ENCODE measurements at places on chromosomes 2 and 18.

GRCh38 chr2:26185954-26186770 is 13.3 kb downstream of the GAREM2 start:
- DNase-seq = no peak

- DNase-seq = no peak
These were observed 607.2 kb upstream of the GYPC start for GRCh38 chr2:126048719-126049118.

GRCh38 chr18:47346016-47346415 is 94.6 kb upstream of the SKOR2 start:
- no peak for DNase-seq

GRCh38 chr2:153476491-153476815 is 2.1 kb downstream of the RPRM start:
- no peak for DNase-seq

DNA sequence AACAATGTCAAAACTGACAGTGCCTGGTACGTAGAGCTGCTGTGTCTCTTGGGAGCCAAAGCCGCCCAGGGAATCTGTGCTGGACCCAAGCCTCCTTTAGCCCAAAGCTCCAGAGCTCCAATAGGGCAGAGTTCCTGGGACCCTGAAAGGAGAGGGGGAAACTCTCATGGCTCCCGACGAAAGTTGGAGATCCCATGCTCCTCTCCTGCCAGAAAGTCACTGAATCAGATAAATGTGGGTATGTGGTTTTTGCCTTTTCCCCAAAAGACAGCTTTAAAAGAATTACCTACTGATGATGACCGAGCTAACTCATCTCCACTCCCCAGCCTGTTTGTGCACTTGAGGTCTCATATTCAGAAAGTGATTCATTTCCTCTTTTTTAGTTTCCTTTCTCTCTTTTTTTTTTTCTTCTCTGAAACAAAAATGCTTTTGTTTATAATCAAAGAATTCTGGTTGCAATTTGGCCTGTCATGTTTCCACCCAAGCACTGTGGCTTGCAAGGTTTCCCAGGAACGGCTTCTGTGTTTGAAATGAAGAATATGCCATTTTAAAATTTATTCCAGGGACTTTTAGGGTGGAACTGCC is 14.1 kb upstream of the PMAIP1 start:
- peak; percentile 36 for DNase-seq

GRCh38 chr2:238274152-238274865 is 14.1 kb downstream of the PER2 start:
- DNase-seq = no peak

DNA sequence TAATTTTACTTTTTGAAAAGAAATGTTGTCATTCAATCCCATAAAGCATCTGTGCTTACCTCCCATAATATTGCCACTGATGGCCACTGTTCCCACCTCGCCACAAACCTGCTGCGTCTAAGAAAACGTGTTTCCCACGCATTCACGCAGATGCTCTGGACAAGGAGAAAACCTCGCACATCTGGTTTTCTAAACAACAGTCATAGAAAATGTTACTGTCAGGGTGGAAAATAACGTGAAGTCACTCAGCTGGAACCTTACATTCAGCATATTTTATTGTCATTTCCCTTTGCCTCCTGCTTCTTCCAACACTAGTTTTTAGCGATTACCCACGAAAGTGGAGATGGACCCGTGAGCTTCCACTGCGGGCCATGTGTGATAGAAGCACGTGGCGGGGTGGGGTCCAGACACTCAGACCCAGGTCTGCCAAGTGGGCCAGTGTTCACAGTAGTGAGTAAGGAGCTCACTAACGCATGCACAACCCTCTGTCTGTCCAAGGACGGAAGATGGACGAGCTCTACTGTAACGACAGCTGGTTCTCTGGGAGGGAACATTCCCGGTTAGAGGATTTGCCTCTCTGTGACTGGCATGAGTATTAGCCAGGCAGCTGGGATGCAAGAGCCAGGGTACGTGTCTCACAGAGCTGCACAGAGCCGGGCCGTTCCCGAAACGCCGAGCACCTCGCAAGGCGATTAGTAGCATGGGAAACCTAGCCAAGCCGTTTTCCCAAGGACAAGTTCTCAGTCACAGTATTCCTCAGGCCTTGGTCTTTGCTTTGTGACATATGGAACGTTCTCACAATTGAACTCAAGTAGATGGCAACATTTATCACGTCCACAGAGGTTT is 94.5 kb downstream of the MTCL1 start:
- no peak for DNase-seq

DNA sequence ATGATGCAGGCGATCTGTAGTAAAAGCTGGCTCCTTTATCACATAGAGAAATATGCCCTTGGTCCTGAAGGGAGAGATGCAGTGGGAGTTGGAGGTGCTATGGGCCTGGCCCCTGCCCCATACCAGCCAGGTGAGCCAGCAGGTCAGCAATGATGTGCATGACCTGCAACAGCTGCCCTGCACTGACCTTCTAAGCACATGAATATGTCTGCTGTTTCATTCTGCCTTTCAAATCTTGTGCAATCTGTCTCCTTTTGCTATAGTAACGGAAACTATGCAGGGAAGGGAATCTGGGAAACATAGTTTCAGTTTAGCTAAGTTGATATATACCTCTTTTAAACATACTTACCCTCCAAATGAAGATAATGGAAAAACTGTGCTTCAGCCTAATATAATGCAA is 235.2 kb downstream of the TDRD15 start:
- DNase-seq = no peak

- DNase-seq = no peak
These were observed 52.6 kb downstream of the SH3BP4 start for GRCh38 chr2:235004329-235004903.

DNA sequence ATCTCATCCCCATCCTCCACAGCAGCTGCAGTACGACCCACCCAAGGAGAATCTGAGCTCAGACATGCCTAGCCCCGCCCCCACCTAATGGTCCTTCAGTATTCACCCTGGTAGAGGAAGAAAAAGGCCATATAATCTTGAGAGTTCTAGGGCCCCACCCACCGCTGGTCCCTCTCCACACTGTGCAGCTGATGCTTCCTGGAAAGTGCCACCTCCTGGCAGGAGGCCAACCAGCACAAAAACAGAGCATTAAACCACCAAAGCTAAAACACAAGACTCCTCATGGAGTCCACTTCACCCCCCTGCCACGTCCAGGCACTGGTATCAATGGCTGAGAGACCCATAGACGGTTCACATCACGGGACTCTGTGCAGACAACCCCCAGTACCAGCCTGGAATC is 40.7 kb downstream of the MC4R start:
- no peak for DNase-seq

- DNase-seq = no peak
These were observed 195.1 kb downstream of the EXOC6B start for GRCh38 chr2:72630767-72631166.

DNA sequence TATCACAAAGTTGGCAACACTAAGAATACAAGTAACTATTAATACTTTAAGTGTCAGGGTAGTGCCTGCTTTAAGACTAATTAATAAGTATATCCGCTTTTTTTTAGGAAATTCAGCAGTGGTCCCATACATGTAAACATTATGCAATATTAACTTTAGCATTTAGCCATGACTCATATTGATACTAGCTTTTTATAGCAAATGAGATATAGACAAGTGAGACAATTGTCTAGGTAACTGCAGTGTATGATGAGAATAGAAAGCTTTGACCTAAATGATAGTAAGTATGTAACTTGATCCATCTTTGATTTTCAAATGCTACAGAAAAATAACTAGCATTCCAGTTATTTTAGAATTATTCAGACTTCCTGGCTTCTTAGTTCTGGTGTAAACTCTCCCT is 27.4 kb upstream of the VRK2 start:
- DNase-seq = no peak

GRCh38 chr2:188089901-188090300 is 201.8 kb upstream of the GULP1 start:
- DNase-seq = no peak

- DNase-seq = no peak
These were observed 207.0 kb upstream of the CCDC68 start for GRCh38 chr18:55166260-55166598.

DNA sequence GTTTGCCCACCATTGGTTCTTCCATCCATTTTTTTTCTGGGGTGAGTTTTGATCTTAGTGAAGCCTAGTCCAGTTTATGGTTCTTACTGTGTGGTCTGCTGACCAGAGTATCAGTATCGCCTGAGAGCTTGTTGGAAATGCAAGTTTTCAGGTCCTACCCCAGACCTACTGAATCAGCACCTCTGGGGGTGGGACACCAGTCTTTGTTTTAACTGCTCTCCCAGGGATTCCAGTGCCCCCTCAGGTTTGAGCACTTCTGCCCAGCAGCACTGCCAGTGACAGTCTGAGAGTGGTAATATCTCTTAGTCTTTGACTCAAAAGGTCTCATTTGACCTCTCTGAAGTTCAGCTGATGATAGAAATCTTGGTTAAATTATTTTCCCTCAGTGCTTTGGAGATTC is 269.3 kb downstream of the ALPK2 start:
- DNase-seq = no peak

GRCh38 chr2:30714811-30715709 is 92.2 kb downstream of the CAPN13 start:
- DNase-seq = no peak

- DNase-seq = no peak
These were observed 430.4 kb downstream of the DLGAP1 start for GRCh38 chr18:4024702-4025101.

DNA sequence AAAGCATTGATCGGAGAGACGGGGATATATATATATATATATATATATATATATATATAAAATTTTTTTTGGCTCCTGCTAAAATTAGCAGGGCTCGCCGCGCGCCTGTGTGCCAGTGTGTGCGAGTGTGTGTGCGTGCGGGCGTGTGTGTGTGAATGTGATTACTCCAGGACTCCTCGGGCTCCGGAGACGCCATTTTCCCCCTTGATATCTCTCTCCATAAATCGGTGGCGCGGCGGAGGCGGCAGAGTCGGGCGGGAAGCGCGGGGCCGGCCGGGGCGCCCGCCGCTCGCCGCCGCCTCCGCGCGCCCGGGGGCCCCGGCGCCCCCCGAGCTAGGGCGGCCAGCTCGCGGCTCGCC is 795 bp upstream of the SETBP1 start:
- DNase-seq = peak; percentile 19

DNA sequence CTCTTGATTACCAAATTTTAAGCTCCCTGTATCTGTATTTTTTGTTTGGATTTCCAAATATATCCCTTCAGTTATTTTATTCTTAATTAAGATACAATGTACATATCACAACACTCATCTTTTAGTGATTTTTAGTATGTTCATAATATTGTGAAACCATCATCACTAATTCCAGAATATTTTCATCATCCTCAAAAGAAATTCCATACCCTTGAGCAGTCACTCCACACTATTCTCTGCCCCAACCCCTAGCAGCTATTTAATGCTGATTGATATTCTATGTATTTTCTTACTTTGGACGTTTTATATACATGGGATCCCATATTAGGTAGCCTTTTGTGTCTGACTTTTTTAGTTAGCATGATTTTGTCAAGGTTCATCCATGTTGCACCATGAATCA is 127.4 kb upstream of the SLC8A1 start:
- DNase-seq = no peak

DNA sequence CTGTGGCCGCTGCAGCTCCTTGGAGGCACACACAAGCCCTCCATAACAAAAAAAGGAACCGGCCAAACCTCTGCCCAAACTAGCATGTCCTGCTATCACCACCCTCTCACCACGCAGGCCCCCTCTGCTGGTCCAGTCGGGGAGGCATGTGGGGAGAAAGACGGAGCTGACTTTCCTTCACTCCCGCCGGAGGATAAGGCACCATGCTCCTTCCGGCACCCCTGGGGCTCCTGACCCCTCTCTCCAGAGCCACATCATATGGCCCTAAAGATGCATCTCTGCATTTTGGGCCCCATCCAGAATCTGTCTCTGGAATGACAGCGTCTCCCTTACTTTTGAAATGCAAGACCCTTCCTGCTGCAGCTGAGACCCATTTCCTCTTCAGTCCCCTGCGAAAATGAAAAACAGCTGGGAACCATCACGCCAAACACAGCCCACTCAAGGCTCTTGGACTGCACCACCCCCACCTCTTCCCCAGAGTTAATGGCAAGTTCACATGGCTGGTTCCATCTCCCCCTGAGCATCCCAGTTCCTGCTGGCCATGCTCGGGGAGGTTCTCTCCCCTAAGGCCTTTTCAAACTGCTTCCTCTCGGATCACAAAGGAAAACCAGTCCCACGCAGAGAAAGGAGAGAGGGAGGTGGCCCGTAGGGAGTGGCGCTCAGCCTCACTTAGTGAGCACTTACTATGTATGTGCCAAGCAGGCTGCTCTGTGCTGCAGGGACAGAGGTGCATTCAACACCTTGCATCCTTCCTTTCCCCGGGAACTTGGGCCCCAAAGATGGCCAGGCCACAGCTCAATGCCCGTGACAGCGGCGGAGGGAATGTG is 35.2 kb upstream of the MLPH start:
- no peak for DNase-seq

- no peak for DNase-seq
These were observed 758.0 kb upstream of the NRXN1 start for GRCh38 chr2:51789918-51790317.

DNA sequence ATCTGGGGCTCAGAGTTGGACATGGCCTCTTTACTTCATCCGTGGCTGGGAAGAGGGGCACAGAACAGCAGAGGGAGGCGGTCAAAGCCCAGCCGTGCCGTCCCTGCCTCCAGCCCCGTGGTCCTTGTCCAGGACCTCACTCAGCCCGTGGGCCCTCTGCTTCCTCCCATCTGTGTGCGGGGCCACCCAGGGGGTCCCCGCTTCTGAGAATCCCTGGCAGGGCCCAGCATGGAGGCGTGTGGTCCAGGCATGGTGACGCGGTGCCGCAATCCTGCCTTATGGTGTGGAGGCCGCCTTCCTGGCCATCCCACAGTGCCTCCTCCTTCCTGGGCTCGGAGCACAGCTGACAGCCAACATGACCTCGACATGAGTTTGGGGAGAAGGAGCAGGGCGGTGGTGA is 232.6 kb downstream of the FAM210A start:
- no peak for DNase-seq

- DNase-seq = no peak
These were observed 69.7 kb downstream of the LYPD6 start for GRCh38 chr2:149399934-149400615.

DNA sequence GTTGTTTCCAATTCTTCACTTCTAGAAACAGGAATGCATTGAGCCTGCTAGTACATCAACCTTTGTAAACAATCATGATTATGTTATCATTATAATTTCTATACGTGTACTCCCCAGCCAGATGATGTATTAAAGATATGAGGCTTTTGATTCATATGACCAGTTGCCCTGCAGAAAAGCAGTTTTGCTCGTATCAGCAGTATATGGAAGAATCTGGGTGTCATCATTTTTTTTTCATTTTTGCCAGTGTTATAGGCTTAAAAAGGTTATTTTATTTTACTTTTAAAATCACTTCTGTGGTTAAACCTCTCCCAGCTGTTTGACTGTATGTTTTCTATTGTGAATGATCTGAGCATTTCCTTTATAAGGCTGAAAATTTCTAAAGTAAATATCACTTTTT is 471.8 kb upstream of the NRP2 start:
- no peak for DNase-seq

Data from CD4-positive, alpha-beta T cell treated with Interleukin-17A for 4 hours (primary cell).